Left colon (tissue), 2 donors: ENCODE measurements at places on chromosomes 16 and 17.
A peak's percentile ranks its signal among the peaks of the same experiment; 100 is the strongest.

DNA sequence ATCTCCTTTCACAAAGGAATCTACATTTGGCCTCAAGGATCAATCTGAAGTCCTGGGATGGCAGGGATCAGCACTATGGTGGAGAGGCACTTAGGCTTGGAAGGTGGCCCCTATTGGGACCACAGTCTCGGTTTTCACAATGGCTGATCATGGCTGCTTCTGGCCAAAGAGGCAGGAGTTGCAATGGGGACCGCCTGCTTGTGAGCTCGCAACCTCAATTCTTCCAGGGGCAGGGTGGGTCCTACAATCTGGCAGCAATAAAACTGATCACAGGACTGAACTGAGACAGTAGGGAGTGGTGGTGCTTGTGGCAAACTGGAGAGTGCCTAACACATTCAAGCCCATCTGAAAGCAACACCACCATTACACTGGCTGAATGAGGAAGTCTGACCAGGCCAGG lies 83.1 kb downstream of the NETO2 start:
- DNase-seq = peak; percentile 1

GRCh38 chr16:85719605-85720301 lies 31.0 kb upstream of the GINS2 start:
- DNase-seq = no peak

DNA sequence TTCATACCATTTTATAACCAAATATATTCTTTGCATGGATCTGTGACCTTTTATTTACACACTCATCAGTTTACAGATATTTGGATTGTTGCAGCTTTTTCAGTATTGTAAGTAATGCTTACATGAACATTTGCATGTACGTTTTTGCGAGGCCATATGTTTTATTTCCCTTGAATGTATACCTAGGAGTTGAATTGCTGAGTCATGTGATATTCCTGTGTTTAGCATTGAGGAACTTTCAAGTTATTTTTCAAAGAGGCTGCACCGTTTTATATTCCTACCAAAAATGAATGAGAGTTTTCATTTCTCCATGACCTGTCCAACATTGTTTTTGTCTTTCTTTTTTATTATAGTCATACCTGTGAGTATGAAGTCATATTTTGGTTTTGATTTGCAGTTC lies 392.1 kb downstream of the CNTNAP4 start:
- no peak for DNase-seq

- DNase-seq = no peak
Observed at GRCh38 chr16:53771655-53772497, 67.9 kb downstream of the FTO start.

- no peak for DNase-seq
Observed at GRCh38 chr17:40281663-40282062, 6.0 kb upstream of the CDC6 start.

GRCh38 chr16:57084996-57085395 lies 7.4 kb upstream of the CPNE2 start:
- DNase-seq = no peak

DNA sequence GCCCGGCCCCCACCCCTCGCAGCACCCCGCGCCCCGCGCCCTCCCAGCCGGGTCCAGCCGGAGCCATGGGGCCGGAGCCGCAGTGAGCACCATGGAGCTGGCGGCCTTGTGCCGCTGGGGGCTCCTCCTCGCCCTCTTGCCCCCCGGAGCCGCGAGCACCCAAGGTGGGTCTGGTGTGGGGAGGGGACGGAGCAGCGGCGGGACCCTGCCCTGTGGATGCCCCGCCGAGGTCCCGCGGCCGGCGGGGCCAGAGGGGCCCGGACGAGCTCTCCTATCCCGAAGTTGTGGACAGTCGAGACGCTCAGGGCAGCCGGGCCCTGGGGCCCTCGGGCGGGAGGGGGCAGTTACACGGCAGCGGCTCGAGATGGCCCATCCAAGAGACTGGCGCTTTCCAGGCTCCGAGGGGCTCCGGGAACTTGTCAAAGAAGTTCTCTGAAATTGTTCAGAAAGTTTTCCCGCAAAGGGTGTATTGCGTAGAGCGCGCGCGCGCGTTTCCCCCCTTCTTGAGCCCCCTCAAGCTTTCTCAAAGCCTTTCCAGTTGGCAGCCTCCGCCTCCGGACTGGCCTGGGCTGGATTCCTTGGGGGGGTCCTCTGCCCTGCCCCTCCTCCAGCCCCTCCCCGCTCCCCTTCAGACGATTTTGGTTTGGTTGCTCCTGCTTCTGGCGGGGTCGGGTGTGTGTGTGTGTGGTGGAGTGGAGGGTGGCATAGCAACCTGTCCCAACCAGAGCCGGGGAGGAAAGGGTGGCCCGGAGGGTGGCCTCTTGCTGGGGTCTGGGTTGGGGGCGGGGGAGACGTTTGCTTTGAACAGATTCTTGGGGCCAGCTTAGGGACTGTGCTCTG lies 504 bp downstream of the ERBB2 start:
- DNase-seq = peak; percentile 49
